ENCODE measurements at places on chromosomes 3 and 15.

- DNase-seq: peak; percentile 74
These were observed 180.3 kb upstream of the TSC22D2 start for GRCh38 chr3:150227839-150228238.

- no peak for DNase-seq
These were observed 67.9 kb upstream of the TNIK start for GRCh38 chr3:171528102-171528501.

DNA sequence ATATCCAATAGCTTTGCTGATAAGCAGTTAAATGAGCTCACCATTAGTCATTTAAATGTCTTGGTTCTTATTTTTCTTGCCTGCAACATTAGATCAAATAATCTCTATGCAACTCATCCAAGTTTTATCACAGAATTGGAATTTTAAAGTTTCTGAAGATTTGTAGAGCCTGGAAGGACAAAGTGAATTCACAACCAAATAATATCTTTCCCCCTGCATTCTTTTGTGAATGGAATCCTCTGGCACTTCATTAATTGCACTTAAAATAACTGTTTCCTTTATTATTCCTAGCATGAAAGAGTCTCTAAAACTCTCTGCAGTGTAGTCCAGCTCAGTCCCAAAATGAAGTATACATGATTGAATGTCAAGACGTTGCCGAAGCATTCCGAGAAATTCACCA lies 345.6 kb upstream of the TGFBR2 start:
- no peak for DNase-seq

- DNase-seq: no peak
These were observed 48.7 kb downstream of the BFSP2 start for GRCh38 chr3:133448478-133449122.

- DNase-seq: no peak
These were observed 165.0 kb downstream of the FEZF2 start for GRCh38 chr3:62208385-62208784.

- no peak for DNase-seq
These were observed 70.2 kb upstream of the TPRG1 start for GRCh38 chr3:189101594-189101993.

DNA sequence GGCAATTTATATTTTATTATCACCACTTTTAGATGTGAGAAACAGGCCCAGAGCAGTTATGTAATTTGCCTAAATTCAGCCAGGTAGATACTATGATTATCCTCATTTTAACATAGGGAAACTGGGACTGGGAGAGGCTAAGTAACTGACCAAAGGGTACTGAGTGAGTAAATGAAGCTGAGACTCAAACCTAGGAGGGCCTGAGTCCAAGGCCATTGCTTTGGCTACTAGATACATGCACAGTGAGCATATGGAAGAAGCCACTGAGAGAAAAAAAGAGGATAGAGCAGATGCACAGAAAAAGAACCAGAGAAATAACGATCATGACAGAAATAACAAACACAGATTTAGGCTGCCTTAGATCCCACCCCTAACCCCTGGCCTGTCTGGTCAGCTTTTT lies 33.6 kb downstream of the USF3 start:
- no peak for DNase-seq

- DNase-seq: peak; percentile 79
These were observed 141.0 kb downstream of the LPP start for GRCh38 chr3:188294823-188295487.

GRCh38 chr3:3629911-3630310 lies 169.3 kb upstream of the LRRN1 start:
- DNase-seq: no peak

DNA sequence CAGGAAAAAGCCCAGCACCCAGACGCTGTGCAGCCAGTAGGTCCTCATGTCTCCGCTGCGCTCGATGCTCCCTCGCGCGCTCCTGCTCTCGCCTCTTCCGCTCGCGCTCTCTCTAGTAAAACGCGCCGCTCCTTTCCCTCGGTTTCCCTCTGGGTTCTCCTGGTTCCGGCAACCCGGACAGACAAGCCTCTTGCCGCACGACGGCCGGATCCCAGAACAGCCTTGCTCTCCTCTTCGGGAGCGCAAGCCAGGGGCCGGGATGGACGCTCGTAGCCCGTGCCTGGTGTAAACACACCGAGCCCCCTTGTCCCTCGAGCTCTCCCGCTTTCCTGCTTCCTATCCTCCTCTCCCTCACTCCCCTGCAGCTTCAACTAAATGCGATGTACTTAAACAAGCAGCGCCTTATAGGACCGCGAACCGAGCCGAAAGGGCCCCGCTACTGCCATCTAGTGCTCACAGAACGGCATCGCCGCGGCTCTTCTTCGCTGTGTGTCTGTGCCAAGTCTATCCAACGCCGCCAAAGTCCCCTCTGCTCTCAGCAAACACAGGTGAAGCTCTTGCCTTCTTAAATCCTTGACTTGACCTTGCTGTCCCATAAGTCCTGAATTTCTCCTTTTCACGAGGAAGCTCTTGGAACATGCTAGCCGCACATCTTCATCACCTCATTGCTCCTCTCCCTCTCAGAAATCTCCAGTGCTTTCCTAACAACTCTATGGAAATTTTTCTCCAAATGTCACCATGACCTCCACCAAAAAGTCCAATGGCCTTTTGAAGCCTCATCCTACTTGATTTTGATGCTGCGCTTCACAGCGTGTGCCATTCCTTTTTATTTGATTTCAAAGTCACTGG lies 1037.2 kb downstream of the IGSF11 start:
- DNase-seq: peak; percentile 81

DNA sequence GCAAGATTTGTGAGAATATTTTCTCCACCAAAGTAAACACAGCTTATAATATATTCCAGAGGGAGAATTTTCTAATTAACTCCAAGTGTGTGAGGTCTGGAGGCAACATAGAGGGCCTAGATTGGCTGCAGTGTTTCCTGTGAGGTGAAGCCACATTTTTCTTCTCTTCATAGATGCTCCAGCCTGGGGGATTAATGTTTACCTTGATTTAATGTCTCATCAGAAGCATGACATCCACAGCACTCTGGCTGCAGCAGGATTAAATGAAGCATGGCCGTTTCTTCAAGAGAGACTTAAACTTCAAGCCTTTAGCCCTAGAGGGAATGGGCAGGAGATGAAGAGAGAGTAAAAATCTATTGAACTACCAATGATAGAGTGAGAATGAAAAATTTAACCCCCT lies 137.9 kb upstream of the ZBTB20 start:
- DNase-seq: no peak

DNA sequence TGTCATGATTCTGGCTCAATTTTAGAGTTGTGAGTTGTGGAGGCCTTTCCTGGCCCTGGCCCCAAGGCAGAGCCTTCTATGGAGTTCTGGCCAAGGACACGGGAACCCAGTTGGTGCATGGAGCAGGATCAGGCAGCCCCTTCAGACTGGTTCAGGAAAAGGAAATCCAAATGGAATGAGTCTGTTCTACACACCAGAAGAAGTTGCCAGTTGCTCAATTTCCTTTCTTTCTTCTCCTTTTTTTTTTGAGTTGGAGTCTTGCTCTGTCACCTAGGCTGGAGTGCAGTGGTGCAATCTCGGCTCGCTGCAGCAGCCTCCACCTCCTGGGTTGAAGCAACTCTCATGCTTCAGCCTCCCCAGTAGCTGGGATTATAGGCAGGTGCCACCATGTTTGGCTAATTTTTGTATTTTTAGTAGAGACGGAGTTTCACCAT lies 28.9 kb upstream of the BHLHE40 start:
- no peak for DNase-seq

GRCh38 chr3:82927309-82928253 lies 1166.1 kb upstream of the GBE1 start:
- DNase-seq: no peak

GRCh38 chr15:72034351-72034750 lies 83.6 kb downstream of the MYO9A start:
- no peak for DNase-seq

GRCh38 chr3:60047426-60048200 lies 997.8 kb upstream of the CFAP20DC start:
- DNase-seq: no peak

DNA sequence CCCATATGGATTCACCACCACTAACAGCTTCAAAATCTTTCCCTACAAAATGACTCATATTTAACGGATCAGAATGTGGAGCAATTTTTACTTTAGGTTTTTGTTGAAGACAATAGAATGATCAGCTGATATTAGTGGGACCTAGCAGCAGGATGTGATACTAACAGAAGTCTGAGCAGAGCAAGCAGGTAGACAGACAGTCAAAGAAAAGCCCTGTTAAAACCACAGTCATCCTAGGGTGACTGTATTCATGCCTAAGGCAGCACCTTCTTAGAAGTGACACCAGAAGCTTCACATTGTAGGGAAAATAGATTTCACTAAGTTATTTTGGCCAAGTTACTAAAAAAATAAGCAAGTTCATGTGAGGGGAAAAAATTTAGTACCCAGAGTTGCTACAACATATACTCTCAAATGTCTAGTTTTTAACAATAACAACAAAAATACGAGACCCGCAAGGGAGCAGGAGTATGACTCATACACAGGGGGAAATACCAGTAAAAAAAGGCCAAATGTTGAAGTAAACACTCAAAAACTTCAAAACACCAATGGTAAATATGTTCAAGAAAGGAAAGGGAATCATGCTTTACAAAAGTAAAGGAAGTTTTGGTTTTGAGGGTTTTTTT lies 590.9 kb downstream of the EPHA3 start:
- DNase-seq: no peak

- no peak for DNase-seq
These were observed 34.2 kb downstream of the VGLL4 start for GRCh38 chr3:11609481-11609880.

GRCh38 chr3:128462931-128463330 lies 3.8 kb downstream of the DNAJB8 start:
- no peak for DNase-seq

DNA sequence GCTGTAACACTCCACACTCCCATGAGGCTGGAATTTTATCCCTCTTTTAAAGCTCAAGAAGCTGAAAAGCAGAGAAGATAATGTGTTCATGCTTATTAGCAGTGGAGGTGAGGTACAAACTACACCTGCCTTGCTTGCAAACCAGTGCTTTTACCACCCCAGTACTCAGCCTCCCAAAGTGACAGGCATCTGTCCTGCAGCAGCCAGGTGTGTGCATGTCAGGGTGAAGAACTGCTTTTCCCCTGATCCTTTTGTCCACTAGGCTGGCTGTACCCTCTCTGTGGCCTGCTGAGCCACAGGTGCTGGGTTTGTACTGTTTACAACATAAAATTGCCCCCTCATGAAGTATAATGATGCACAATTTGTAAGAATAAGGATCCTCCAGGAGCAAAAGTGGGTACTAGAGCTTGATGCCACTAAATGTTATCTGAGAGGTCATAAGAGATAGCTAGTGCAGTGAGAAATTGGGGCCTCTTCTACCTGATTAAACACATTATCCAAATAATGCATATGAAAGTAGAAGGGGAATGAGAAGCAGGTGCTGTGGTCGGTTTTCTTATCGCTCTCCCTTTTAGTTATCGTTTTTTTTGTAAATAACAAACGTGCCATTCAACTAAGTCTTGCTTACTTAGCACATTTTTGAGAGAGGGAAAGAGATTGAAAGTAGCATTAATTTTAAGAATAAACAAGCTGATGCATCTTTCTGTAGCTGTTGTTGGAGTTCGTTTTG lies 39.2 kb upstream of the GADL1 start:
- peak; percentile 11 for DNase-seq

DNA sequence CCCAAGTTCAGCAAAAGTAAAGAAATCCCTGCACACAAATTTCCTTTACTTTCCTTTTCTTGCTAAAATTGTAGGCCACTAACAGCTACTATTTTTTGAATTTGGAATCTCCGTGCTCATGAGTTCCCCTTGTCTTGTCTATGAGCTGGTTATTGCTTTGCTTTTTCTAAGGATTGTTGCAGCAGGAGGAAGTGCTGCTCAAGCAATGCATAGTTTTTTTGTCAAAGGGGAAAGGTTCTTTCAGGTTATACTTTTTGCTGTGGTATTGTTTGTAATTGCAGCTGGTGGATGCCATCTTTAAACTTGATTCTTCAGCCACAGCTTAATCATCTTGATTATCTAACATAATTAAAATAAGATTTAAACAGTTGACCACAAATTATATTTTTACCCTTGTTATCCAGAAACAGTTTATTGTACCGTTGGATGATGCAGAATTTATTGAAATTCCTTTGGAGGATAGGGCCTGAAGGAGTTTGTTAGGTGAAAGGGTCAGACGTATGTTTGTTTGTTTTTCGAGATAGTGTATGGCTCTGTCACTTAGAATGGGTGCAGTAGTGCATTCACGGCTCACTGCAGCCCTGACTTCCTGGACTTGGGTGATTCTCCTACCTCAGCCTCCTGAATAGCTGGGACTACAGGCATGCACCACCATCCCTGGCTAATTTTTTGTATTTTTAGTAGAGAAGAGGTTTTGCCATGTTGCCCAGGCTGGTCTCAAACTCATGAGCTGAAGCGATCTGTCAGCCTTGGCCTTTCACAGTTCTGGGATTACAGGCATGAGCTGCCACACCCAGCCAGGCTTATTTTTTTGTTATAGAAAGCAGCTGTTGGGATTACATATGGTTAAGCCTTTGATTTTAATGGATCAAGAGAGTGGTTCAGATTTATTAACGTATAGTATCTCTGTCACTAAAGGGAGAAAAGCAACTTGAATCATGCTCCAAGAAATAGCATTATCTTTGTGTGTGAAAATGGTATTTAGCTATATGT lies 11.7 kb downstream of the MGA start:
- DNase-seq: no peak

- no peak for DNase-seq
These were observed 93.1 kb upstream of the SAMMSON start for GRCh38 chr3:69906351-69906966.

DNA sequence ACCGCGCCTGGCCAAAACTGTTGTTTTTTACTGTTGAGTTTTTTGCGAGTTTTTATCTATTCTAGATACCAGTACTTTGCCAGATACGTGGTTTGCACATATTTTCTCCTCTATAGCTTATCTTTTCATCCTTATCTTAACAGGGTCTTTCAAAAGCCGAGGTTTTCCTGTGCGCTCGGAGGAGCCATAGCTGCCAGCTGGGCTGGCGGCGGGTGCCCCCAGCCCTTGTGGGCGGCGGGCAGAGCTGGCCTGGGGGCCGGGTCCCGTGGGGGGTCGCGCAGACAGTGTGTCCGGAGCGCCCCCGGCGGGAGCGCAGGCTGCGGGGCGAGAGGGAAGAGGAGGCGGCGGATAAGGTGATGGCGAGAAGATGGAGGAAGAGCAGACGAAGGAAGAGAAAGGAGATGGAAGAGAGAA lies 11.1 kb upstream of the EIF4A2 start:
- no peak for DNase-seq

DNA sequence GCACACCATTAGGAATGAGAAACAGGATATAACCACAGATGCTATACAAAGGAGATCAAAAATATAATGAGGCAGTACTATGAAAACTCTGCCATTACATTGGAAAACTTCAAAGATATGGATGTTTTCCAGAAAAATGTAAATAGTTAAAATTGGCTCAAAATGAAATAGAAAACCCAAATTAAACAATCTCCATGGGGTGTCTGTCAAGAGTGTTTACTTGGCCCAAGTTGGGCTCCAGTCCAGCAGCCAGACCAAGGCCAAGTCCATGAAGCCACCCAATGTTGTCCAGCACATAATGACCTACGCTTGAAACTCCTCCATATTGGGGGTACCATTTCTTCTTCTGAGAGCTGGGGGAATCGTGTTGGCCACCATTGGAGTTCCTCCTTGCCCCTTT lies 37.1 kb downstream of the CTXND1 start:
- DNase-seq: no peak

GRCh38 chr3:71487418-71487817 lies 96.1 kb downstream of the FOXP1 start:
- no peak for DNase-seq

GRCh38 chr3:48436855-48437254 lies 3.1 kb downstream of the CCDC51 start:
- no peak for DNase-seq

GRCh38 chr3:4866866-4867265 lies 112.4 kb upstream of the BHLHE40 start:
- no peak for DNase-seq

Data from SHP77 (cell line).